ENCODE measurements at places on chromosomes 11 and 22. TPM values are rescaled to one million over a fixed set of nuclear protein-coding genes. Genes with fewer than 3 reads are reported as not detected.

Gene OR2D2
- 0.44 TPM for total RNA-seq

DNA sequence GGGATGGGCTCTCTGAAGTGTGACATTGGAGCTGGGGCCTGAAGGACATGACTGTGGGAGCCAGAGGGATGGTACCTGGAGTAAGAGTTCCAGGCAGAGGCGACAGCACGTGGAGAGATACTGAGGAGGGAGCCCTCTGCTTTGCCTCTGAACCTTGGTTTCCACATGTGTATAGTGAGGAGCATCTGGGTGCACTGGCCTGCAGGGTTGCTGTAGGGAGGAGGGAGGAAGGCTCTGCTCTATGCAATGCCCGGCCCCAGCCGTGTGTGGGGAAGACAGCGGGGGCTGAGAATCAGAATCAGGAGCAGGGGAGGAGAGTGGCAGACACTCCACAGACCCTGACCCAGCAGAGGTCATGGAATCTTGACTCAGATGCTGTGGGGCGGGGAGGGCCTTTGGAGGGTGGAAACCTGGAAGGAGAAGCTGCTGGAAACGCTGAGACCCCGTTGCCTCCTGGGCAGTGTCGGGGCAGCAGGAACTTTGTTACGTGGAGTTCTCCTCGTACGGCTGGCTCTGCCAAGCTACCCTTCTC is 4.0 kb downstream of the SCYL1 start:
- DNase-seq = no peak
- peaks cover 5% of the 10 kb centered on the region for H3K36me3 ChIP-seq
- H3K27ac ChIP-seq = no peak overlapping the region
- H3K4me1 ChIP-seq = peaks cover 26% of the 10 kb centered on the region

Gene MS4A7
- total RNA-seq = not detected

GRCh38 chr11:553083-553987 is 7.2 kb downstream of the LMNTD2 start:
- DNase-seq = no peak
- no peak overlapping the region for H3K27ac ChIP-seq
- H3K27me3 ChIP-seq = peaks cover 35% of the 10 kb centered on the region
- peak overlapping the region; percentile 38 for H3K4me3 ChIP-seq
- no peaks in the 10 kb centered on the region for H3K36me3 ChIP-seq
- H3K4me1 ChIP-seq = no peaks in the 10 kb centered on the region

GRCh38 chr11:23123753-23124152 is 263.5 kb upstream of the CCDC179 start:
- no peak overlapping the region for H3K4me3 ChIP-seq
- no peak for DNase-seq
- H3K4me1 ChIP-seq = peaks cover 15% of the 10 kb centered on the region

- H3K36me3 ChIP-seq = no peaks in the 10 kb centered on the region
- peaks cover 62% of the 10 kb centered on the region for H3K4me1 ChIP-seq
- no peak overlapping the region for H3K4me3 ChIP-seq
- H3K27me3 ChIP-seq = no peaks in the 10 kb centered on the region
- H3K27ac ChIP-seq = peak overlapping the region; percentile 83
- no peak for DNase-seq
Measured at GRCh38 chr11:70552167-70553150, 154.1 kb downstream of the CTTN start.

Gene PRAME
- 0.21 TPM for total RNA-seq

- H3K4me3 ChIP-seq = peak overlapping the region; percentile 9
- no peak for DNase-seq
- H3K27me3 ChIP-seq = no peaks in the 10 kb centered on the region
- no peak overlapping the region for H3K27ac ChIP-seq
- H3K4me1 ChIP-seq = peaks cover 31% of the 10 kb centered on the region
Measured at GRCh38 chr11:107561688-107562087, 3.8 kb downstream of the ALKBH8 start.

DNA sequence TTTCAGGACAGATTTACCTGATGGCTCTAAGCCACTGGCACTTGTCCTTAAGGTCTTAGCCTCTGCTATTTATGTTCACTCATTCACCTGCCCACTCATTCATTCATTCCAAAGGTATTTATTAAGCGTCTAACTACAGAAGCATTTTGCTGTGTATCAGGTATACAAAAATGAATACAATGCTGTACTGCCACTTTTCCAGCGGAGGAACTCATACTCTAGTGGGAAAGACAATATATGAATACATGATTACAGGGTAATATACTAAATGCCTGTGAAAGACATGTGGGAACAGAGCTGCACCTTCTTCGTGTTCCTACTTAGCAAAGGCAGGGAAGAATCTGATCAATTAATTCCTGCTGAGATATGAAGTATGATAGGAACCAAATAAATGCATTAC is 43.7 kb downstream of the CLMP start:
- H3K27me3 ChIP-seq = peaks cover 3% of the 10 kb centered on the region
- no peak for DNase-seq
- H3K4me3 ChIP-seq = no peak overlapping the region

Measured in neural crest cell (in vitro differentiated cells).